ENCODE measurements at places on chromosomes 1 and 21.

DNA sequence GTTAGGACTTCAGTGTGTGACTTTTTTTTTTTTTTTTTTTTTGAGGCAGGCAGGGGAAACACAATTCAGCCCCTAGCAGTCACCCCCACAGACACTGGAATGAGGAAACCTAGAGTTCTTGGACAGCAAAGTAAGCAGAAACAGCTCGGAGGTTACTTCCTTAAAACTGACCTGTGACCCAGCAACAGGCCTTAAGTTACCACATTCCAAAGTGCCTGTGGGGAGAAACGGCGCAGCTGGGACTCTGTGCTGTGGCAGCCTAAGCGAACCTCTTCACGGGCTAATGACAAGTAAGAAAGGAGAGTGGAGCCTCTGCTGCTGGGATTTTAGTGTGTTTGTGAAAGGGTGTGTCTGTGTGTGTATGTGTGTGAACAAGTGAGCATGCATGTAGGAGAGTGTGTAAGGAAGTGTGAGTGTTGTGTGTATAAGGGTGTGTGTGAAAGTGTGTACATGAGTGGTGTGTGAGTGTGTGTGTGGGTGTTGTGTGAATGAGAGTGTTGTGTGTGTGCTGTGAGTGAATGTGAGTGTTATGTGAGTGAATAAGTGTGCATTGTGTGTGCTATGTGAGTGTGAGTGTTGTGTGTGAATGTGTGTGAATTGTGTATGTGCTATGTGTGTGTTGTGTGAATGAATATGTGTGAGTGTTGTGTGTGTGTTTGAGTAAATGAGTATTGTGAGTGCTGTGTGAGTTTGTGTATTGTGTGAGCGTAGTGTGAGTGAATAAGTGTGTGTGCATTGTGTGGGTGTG lies 180.8 kb downstream of the BRINP2 start:
- no peak for DNase-seq

DNA sequence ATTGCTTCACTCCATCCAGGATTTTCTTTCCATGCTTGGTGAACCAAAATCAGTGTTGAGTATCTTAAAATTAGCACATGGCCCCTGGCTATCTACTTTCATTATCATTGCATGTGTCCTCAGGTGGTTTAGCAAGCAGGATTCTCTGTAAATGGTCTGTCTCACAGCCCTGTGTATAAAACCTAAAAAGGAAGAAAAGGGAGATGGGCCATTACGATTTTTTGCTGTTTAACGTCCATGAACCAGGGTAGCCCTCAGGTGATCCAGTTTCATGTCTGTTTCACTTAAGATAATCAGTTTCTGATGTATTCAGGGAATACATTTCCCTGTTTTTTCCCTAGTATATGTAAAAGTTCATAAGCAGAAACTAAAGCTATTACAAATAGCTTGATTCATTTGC lies 238.2 kb downstream of the NFIA start:
- no peak for DNase-seq

GRCh38 chr1:112707221-112708001 lies 484 bp upstream of the RHOC start:
- DNase-seq, result no peak

- DNase-seq, result no peak
Observed at GRCh38 chr1:206540044-206540780, 32.9 kb downstream of the RASSF5 start.

DNA sequence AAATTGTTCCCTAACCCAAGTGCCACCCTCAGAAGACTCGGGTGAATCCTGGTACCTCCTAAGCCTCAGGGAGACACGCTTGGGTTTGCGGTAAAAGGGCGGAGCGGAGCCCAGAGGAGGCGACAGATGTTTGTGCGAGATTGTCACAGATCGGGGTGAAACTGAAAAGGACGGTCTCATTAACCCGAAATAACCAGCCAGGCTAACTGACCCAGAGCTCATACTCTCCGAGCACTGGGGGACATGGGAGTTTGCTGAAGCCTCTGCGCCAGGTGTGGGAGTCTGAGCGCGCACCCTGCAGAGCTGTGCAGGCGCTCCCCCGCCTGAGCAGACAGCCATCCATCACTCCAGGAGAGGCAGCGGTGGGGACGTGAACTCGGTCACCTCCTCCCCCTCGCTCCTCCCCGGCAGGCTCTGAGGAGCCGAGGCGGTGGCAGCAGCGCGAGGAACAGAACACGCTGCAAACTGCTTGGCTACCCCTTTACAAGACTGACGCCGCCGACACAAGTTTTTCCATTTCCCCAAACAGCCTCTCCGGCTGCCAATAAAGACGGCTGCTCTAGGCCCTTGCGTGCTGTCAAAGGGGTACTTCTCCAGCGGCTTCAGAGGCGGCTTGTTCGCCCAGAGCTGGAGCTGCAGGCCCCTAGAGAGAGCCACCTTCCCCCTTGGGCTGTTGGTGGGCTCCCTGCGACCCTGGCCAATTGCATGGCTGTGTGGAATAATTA lies 43.5 kb downstream of the RRAGC start:
- DNase-seq, result no peak

DNA sequence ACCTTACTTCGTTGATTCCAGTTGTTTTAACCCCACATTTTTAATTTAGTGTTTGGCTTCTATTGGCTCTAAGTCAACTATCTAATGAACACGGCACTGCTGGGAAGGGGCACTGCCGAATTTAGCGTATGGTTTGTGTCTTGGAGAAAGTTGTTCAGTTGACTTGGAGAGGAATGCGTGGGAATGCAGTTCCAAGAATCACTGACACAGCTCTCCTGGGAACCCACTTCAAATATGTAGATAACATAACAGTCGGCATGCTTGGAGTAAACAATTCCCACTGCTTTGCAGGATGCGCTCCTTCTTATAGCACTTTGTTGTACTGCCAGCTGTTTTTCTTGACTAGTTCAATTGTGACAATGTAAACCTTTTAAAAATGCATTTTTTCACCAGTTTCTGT lies 104.3 kb downstream of the RYR2 start:
- DNase-seq, result no peak

DNA sequence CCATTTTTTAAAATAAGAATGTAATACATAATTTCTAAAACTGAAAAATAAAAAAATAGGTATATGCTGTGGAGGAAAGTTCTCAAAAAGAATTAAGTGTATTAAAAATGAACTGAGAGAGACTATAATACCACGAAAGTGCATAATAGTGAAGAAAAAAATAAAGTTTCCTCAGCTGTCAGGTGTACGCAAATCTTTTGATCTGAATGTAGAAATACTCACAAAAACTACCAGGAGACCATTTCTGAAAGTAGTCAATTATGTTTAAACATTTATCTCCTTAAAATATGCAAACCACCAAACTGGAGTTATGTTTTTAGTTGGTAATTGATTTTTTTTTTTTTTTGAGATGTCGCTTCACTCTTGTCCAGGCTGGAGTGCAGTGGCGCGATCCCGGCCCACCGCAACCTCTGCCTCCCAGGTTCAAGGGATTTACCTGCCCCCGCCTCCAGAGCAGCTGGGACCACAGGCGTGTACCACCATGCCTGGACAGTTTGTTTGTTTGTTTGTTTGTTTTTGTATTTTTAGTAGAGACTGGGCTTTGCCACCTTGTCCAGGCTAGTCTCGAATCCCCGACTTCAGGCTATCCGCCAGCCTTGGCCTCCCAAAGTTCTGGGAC lies 1169.2 kb upstream of the B3GALT2 start:
- DNase-seq, result no peak

DNA sequence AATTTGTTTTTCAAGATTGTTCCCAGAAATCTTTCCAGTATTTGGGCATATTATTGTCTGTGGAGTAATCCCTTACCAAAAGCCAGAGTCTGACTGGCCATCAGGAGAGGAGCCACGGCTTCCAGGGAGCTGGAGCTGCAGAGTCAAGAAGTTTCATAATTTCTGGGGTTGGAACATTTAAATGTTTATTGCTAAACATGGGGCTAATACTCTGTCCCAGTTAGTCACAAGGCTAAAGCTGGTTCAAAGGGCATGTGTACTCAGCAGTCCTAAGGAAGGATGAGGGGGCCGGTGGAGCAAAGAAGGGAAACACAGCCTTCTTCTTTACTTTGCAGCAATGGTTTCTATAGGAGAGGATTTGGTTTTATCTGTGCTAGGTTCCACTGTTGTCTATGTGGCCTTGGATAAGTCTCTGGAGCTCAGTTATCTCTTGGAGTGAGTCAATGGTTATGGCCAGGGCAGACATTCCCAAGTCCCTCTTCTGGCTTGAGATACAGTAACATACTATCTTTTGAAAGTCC lies 9.5 kb downstream of the DENND2D start:
- no peak for DNase-seq

DNA sequence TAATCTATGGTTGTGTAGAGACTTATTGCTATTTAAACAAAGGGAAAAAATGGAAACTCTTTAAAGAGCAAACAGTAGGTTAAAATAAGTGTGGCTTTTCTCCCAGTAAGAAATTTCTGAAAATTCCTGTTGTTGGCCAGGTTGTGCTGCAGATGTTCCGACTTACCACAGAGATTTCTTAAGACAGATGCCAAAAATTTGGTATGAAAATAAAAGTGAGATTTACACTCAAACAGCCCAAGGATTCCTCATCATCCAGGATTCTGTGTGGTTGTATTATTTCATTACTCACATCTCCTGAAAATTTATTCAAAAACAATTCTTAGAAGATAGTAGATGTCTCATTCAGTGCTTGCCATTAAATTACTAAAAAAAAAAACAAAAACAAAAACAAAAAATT lies 296.7 kb upstream of the PTBP2 start:
- no peak for DNase-seq

- DNase-seq, result no peak
Observed at GRCh38 chr1:209659909-209660308, 7.7 kb upstream of the LAMB3 start.

DNA sequence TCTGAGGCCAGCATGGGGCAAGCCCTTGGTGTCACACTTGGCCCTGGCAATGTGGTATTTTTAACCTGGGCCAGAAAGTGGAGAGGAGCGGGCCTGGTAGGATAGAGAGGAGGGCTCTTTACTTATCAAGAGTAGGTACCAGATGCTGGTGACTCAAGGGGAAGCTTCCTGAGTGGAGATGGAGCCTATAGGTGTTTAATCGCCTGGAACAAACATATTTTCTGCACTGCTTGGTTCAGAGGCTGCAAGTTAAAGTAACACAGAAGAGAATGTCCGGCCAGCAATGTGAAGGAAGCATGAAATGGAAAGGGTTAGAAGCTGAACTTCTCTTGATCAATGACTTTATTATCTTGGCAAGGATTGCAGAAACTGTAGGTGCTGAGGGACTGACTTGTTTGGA lies 74.3 kb downstream of the DDR2 start:
- DNase-seq, result no peak

DNA sequence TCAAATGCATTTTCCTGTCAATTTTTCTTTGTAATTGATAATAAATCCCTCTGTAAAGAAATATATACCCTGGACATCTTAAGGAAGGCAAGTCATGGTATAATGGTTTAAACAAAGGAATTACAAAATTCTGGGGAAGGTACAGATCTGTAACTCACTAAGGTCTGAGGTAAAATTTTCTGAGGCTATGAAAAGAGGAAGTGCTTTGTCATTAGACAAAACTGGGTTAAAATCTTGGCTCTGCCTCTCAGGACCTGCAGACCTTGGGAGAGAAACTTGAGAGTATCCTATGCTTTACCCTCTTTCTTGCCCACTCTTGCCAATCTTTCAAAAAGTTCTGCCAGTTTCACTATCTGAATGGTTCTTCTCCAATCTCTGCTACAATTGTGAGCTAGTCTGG lies 26.8 kb upstream of the BEND5 start:
- no peak for DNase-seq

GRCh38 chr1:173114346-173114745 lies 63.6 kb upstream of the TNFSF18 start:
- no peak for DNase-seq

DNA sequence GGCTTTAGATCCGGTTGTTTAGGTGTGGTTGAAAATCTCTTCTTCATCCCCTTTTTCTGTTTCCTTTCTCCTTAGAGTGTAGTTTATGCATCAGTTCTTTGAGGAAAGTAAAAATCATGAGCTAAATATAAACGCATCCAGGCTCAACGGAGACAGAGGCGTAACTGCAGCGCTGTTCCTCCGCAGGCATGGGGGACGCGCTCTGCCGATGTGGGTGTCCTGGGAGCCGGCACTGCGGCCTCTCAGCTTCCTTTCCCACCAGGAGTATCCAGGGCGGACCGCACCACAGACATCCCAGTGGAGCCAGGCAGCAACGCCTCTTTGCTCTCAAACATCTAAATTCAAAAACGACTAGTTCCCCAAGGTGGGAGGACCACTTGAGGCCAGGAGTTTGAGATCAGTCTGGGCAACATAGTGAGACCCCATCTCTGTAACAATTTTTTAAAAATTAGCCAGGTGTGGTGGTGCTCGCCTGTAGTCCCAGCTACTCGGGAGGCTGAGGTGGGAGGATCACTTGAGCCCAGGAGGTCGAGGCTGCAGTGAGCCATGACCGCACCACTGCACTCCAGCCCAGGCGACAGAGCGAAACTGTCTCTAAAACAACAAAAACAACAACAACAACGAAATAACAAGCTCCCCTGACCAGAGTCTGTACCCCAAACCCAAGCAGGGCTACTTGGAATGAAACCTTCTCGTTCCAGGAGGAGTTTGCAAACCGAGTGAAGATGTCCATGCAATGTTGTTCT lies 16.4 kb downstream of the SLC45A1 start:
- no peak for DNase-seq

- DNase-seq, result no peak
Observed at GRCh38 chr21:31879241-31879650, 6.4 kb downstream of the HUNK start.

- no peak for DNase-seq
Observed at GRCh38 chr1:66331658-66332547, 202.1 kb upstream of the SGIP1 start.

GRCh38 chr1:201705389-201705788 lies 123.6 kb upstream of the IPO9 start:
- no peak for DNase-seq

- no peak for DNase-seq
Observed at GRCh38 chr1:27567146-27567526, 36.8 kb downstream of the AHDC1 start.

All from thymus (tissue), 14 donors.